ENCODE measurements at places on chromosomes 2 and 18. TPM values are rescaled to one million over a fixed set of nuclear protein-coding genes. Genes with fewer than 3 reads are reported as not detected.

The LRRTM4 gene
- total RNA-seq = under 0.01 TPM

The CXCR4 gene
- total RNA-seq = under 0.01 TPM

The STK25 gene
- total RNA-seq = 189 TPM

The PLGLB1 gene
- total RNA-seq = 2.9 TPM

The C2orf92 gene
- 2.5 TPM for total RNA-seq

The NTSR2 gene
- not detected for total RNA-seq

The STARD6 gene
- total RNA-seq = not detected
